ENCODE measurements at places on chromosomes 12 and 14.

DNA sequence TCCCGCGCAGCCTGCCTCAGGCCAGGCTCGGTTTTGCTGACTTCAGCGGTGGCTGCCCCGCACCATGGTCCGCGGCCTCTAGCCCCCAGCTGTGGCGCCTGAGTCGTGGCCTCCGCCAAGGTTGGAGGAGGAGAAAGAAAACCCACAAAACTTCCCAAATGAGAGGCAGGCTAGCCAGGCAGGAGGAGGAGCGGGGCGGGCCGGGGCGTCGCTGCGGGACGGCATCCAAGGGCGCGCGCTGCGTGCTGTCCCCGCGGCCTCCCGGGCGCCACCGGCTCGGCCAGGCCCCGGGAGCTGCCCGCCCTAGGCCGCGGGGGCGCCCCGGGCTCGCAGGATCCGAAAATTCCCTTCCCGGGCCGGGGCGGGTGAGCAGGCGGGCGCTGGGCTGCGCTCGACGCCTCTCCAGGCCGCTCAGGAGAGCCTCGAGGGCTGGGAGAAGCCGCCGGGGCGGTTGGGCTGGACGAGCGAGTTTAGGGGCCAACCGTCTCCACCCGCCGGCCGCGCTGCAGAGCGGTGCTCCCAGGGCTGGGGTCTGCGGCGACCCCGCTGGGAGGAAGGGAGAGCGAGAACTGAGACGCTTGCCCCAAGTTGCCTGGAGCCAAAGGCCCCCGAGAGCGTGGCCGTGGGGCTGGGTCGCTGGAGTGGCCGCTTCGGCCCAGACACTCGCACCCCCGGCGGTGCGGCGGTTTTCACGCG, at the start of gene EFS:
TSS of gene EFS (minus strand) at position 137 of the 696 bp plus-strand sequence. CDS start 147 bp downstream, outside the sequence.
- peak; percentile 76 for DNase-seq

DNA sequence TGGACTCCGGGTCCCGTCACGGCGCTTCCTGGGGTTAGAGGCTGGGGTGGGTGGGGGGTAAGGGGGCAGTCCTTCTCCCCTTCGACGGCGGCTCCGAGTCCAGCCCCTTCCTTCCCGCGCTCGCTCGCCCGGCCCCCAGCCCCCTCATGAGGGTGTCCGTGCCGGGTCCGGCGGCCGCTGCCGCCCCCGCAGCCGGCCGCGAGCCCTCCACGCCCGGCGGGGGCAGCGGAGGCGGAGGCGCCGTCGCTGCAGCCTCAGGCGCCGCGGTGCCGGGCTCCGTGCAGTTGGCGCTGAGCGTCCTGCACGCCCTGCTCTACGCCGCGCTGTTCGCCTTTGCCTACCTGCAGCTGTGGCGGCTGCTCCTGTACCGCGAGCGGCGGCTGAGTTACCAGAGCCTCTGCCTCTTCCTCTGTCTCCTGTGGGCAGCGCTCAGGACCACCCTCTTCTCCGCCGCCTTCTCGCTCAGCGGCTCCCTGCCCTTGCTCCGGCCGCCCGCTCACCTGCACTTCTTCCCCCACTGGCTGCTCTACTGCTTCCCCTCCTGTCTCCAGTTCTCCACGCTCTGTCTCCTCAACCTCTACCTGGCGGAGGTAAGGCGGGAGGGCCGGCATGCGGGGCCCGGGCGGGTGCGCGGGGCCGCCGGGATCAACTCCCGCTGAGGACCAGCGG, 500 bp downstream of the GPR137C start:
- peak; percentile 47 for DNase-seq

DNA sequence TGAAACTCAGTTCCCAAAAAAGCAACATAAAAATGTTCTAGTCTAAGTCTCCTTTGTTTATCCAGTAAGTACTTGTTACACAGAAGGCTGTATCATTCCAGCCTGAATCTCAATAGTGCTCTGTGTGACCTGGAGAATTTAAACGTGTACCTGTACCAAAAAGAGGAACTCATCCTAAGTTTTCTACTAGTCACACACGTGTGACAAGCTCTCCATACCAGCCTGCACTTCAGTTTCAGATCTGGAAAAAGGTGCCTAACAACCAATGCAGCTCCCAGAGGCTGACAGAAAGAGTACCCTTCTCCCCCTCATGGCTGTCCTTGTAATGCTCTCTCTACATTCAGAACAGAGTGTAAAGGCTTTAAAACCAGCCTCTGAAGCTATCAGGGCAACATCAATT, 27.4 kb downstream of the PPM1H start:
- DNase-seq = no peak

DNA sequence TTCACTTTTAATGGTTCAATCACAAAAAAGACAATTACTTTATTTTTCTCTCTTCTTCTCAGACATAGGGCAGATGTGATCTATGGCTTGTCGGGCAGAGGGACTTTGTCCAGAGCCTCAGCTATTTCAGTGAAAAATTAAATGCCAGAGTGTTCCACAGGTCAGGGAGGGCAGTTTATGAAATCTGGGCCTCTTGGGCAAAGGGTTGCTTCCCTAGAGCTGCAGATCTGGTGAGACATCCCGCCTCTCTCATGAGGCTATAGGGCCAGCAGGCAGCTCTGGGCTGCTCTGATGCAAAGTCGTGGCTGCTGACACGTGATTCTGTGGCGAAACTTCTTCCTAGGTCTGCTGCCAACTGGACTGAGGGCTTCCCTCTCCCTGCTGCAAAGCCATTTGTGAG, 6.0 kb downstream of the CLMN start:
- DNase-seq = peak; percentile 74

GRCh38 chr12:104887452-104887851, 70.6 kb downstream of the SLC41A2 start:
- DNase-seq = no peak

GRCh38 chr12:65454115-65454787, 175.8 kb downstream of the MSRB3 start:
- no peak for DNase-seq

DNA sequence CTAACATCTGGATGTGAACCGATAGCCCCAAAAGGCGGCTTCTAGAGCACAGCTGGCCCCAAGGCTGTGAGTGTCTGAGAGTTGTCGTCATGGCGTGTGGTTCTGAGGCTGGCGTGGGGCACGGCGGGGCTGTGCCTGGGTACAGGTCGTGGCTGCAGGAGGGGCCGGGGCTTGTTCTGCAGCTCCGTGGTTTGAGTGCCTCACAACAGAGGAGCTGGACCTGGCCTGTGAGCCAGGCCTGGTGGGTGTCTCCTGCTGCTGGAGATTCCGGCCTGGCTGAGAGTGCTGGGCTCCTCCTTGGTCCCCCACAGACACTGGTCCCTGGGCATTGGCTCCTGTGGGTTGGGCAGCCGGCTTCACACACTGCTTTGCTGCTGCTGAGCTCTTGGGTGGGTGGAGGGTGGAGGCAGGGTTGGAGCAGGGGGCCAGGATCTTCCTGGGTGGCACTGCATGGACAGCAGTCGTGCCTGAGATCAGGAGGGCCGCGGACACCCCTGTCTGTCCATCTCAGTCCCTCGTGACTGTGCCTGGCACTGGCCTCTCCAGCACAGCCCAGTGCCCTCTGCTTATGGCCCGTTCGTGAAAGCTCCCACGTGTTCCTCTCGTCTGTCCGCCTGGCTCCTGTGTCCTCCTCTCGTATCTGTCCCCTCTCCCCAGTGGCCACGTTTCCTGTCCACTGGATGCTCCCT, 31.8 kb upstream of the TEX22 start:
- DNase-seq = no peak

DNA sequence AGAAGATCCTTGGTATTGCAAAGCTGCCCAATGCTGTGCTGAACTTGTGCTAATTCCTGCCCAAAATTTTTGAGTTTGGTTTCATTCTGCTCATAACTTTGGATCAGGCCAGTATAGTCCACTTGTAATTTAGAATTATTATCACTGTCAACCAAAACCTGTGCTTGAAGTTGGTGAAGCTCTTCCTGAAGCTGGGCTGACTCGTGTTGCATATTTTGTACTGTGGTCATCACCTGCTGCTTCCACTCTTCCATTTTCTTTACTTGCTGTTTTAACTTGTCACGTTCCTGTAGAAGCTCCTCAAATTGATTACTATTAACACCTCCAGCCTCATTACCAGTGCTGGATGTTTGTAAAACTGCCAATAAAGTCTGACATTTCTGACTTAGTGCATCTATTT, 35.8 kb downstream of the TRIP11 start:
- no peak for DNase-seq

- DNase-seq = no peak
Observed at GRCh38 chr14:94483729-94484275, 7.8 kb upstream of the SERPINA9 start.

DNA sequence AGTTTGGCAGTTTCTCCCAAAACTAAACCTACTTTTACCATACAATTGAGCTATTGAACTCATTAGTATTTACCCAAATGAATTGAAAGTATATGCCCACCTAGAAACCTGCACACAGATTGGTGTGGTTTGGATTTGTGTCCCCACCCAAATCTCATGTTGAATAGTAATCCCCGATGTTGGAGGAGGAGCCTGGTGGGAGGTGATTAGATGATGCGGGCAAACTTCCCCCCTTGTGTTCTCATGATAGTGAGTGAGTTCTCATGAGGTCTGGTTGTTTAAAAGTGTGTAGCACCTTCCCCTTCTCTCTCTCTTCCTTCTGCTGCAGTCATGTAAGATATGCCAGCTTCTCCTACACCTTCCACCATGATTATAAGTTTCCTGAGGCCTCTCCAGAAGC, 4.0 kb upstream of the KRT6C start:
- no peak for DNase-seq

GRCh38 chr14:77116172-77116817, 18.2 kb downstream of the CIPC start:
- no peak for DNase-seq

DNA sequence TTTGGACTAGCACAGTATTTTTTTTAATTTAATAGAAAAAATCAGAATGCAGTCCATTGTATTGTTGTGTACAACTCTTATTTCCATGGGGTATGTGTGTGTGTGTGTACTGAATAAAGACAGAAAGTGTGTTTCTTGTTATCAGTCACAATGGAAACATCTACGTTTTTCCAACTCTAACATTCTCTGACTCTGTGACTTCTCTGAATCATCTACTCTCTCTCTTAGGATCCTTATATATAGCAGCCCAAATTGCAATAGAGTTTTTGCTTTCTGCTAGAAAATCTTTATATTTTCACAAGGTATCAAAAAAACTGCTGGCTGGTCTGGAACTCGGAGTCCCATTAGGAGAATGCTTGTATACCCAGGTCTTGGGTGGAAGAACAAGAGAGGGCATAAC, 138.9 kb upstream of the ARID2 start:
- DNase-seq = no peak

DNA sequence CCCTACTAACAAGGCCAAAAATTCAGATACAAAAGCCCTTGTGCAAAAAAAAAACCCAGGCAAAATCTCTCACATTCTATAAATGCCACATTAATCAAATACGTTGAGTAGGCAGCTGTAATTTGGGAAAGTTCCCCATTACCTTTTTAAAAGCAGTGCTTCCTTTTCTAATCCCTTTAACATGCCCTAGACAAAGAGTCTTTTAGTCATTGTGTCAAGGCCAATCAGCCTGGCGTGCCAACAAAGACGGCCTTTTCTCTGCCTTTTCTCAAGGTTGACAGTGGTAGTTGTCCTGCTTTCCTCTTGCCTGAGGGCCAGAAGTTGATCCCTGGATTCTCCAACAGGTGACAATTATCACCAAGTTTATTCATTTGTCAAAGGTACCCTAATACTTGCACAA, 62.5 kb upstream of the METAP2 start:
- DNase-seq = no peak

- DNase-seq = no peak
Observed at GRCh38 chr14:34452258-34452822, 9.7 kb downstream of the SPTSSA start.

- no peak for DNase-seq
Observed at GRCh38 chr12:53989227-53990113, 4.5 kb downstream of the HOXC10 start.

GRCh38 chr12:2356601-2357125, 303.9 kb downstream of the CACNA1C start:
- DNase-seq = no peak

DNA sequence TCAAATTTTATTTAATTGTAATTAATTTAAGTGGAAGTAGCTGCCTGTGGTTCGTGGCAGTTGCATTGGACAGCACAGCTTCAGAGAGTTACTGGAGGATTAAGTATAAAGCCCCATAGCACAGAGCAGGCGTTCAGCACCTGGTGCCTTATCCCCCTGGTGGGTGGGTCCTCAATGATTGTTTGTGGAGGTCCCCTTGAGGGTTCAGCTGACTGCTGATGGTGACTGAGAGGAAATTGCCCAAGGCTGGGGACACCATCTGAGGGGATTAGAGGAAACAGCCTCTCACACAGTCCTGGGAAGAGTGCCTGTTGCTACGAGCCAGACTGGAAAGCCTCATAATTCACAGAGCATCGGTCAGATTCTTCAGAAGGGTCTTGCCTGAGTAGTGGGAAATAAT, 83.4 kb upstream of the NOS1 start:
- DNase-seq = no peak

DNA sequence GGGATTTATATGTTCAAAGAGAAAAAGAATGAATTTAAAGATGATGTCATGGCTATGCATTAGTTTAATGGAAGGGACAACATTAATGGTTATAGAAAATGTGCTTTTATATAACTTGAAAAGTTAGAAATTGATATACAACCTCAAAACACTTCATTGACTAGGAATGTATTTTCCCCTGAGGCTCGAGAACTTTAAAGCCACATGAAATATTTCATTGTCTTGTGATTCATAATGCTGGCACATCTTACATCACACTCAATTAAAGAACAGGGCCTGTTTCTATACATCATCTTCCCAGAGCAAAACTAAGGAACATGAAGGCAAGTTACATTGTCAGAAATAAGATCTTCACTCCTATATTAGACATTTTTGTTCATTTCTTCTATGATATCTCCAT, 35.2 kb upstream of the PAWR start:
- no peak for DNase-seq

DNA sequence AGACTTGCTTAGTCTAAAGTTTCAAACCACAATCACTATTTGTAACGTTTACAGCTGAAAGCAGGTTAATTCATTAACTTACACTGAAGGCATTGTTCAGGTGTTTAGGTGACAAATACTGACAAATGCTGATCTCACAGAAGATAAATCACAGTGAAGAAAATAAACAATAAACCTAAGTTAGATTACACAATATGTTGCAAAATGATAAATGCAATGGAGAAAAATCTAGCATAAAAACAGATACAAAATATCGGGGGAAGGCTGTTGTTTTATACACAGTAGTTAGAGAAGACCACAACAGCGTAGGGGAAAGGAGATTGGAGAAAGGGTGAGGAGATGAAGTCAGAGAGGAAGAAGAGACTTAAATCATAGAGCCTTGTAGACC, 3.0 kb downstream of the SCAF11 start:
- DNase-seq = no peak

DNA sequence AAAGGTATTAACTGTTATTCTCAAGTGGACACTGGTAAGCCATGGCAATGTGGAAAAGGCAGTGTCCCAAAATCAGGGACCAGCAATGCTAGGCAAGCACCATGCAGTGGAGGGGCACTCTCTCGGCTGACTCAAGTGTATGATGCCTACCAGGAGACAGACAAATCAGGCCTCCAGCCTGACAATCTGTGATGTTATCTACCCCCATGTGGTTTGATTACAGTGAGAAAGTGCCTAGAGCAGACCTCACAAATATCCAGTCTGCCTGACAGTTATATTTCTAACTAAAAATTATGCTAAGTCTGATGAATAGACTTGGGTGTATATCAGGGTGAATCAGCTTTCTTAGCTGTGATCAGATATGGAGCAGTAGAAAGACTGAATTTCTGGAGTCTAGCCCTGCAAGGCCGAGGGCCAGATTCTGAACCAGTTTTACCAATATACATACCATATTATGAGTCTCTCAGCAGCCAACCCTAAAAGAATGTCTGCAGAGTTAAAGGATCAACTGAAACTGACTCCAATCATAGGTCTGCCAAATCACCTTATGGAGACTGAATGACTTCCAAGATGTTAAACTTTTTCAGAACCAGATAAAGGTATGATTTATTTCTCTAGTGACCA, 3.2 kb downstream of the PLBD1 start:
- no peak for DNase-seq
